NCI-H187 treated with DMSO at 0.1 percent for 48 hours (cell line): ENCODE measurements at places on chromosomes 16 and 17.

DNA sequence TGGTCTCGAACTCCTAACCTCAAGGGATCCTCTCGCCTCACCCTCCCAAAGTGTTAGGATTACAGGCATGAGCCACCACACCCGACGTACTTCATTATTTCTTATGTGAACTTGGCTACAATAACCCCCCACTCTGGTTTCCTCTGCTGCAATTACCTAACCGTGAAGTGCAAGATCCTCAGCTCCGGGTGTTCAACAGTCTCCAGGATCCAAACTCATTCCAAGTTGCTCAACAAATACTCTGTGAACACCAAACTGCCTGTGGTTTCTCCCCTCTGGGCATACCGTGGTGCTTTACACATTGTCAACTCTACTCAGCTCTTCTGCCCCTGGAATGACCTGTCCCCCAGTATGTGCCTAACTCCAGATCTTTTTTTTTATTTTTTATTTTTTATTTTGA, 6.8 kb upstream of the SULT1A1 start:
- no peak for DNase-seq

- no peak for DNase-seq
Observed at GRCh38 chr17:49290690-49291359, 60.2 kb upstream of the PHOSPHO1 start.

GRCh38 chr17:50829332-50829731, 6.1 kb upstream of the WFIKKN2 start:
- no peak for DNase-seq

GRCh38 chr16:24977678-24978075, 37.5 kb downstream of the ARHGAP17 start:
- no peak for DNase-seq

GRCh38 chr16:78750611-78751010, 651.2 kb downstream of the WWOX start:
- DNase-seq = no peak

DNA sequence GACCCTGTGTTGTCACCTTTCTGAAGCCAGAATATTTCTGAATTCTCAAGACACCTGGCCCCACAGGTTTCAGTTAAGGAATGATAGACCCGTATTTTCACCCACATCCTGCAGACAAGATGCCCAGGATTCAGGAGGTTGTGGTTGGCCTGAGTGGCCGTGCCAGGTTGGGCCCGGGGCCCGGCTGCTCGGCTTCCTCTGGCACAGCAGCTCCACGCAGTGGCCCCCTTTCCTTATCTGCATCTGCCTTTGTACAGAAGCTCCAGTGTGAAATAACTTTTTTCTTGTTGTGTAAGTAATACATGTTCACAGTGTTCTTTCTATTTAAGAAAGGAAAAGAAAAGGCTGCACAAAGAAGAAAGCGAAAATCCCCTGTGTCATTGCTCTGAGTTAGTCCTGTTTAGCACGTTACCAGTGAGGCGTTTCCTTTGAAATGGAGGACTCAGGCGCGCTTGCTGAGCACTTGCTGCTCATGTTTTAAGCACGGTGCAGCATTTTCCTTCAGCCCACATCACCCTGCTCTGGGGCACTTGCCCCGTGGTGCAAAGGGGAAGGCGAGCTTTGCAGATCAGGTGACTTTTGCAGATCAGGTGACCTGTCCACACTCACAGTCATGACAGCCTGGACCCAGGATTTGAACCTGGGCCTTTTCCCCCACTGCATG, 12.8 kb downstream of the ZC3H18 start:
- no peak for DNase-seq

DNA sequence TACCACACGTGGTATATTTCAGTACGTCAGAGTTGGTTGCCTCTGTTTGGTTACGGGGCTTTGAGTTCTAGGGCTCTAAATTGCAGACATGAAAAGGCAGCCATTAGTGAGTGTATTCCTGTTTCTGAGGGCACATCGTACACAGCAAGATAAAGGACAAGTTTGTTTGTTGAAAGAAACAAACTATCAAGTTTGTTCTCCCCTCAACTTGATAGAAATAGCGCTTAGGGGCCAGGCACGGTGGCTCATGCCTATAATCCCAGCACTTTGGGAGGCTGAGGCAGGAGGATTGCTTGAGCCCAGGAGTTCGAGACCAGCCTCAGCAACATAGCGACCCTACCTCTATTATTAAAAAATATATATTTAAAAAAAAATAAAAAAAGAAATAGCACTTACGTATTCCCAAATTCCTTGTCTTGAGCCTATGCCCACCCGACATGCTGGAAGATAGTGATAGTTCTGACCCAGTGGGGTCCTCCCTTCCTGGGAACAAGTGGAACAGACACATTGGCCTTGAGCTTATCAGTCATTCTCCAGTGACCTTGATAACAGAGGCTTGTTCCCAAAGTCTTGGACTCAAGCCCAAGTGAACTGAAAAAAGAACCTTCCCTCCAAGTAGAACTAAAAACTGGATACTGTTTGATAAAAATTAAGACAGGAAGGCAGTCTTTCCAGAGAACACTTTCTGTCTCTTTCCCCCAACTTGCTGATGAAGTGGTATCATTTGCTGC, 139.9 kb upstream of the CACNG3 start:
- no peak for DNase-seq

GRCh38 chr16:23788685-23789084, 33.9 kb downstream of the CHP2 start:
- no peak for DNase-seq

- no peak for DNase-seq
Observed at GRCh38 chr17:31469959-31470358, 78.5 kb downstream of the RAB11FIP4 start.

GRCh38 chr16:73214825-73215677, 167.1 kb upstream of the ZFHX3 start:
- no peak for DNase-seq

DNA sequence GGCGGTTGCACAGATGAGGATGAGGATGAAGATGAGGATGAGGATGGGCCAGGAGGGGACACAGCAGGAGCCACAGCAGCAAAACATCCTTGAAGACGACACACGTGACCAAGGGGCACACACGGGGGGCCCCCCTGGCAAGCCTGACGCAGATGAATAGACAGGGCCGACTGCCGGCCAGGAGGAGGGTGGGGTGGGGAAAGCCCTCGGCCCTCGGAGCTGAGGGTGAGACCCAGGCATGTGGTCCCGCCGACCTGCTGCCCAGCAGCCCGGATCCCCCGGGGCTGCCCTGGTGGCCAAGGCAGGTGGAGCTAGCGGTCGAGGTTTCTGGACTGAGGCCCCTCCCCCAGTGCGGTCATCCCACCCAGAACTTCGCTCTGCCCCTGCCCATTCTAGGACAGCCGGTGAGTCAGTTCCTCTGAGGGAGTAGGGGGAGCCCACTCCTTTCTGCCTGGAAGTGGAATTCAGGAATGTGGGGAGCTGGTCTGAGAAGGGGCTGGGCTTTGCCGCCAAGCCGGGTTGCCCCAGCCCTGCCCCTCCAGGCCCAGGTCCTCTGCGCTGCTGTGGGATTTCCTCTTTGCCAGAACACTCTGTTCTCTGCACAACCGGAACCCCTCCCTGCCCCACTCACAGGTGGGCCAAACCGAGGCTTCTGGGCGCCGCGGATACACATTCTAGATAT, 9.9 kb downstream of the CYGB start:
- no peak for DNase-seq

DNA sequence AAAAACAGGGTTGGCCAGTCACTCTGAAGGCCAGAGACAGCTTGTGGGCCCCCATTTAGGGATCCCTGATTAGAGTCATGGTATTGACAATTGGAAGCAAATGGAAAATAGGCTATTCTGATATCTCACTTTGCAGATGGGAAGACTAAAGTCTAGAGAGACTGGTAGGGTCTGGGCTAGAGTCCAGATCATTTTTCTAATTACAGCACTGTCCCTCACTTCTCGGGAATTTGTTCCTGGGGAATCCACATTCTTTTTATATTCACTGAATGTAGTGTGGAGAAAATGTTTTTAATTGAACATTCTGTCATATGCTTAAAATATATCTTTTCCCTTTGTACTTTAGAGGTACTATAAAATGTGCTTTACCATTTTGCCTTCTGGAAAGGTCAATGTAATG, 1.1 kb downstream of the KATNIP start:
- DNase-seq = no peak

- DNase-seq = no peak
Observed at GRCh38 chr17:59783221-59784047, 76.0 kb downstream of the VMP1 start.

GRCh38 chr16:1325673-1326371, 7.6 kb upstream of the BAIAP3 start:
- no peak for DNase-seq

GRCh38 chr16:72783716-72784318, 264.1 kb downstream of the ZFHX3 start:
- no peak for DNase-seq

DNA sequence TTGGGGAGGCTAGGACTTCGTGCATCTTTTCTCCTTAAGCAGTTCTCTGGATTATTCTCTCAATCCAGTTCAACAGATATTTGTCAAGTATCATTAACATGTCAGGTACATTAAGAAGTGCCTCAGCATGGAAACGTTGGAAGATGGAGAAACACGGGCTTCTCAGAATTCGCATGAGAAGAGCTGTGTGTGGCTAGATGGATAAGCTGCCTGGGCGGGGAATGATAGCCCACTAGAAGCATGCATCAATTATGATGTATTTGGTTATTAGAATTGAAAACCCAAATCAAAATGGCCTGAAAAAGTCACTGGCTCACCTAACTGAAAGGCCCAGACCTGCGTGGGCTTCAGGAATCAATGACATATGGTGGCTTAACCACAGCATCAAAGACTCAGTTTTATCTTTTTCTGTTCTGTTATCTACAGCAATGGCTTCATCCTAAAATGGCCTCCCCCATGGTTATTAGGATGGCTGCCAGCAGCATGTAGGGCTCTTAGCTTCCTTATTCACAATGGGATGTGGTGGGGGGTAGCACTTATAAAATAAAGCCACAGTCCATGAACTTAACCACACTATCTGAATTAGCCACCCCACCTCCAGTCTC, 43.9 kb downstream of the MMD start:
- DNase-seq = no peak

GRCh38 chr17:62673614-62674362, 46.3 kb downstream of the MRC2 start:
- DNase-seq = no peak

GRCh38 chr16:72198021-72198711, 26.2 kb upstream of the PMFBP1 start:
- no peak for DNase-seq

DNA sequence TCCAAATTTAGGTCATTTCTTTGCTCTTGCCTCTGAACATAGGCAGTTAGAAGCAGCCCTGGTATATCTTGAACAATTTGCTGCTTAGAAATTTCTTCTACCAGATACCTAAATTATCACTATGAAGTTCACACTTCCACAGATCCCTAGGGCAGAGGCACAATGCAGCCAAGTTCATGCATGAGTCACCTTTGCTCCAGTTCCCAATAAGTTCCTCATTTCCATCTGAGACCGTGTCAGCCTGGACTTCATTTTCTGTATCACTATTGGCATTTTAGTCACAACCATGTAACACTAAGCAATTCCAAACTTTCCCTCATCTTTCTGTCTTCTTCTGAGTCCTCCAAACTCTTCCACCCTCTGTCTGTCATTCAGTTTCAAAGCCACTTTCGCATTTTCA, 45.0 kb downstream of the KCNJ16 start:
- DNase-seq = no peak

DNA sequence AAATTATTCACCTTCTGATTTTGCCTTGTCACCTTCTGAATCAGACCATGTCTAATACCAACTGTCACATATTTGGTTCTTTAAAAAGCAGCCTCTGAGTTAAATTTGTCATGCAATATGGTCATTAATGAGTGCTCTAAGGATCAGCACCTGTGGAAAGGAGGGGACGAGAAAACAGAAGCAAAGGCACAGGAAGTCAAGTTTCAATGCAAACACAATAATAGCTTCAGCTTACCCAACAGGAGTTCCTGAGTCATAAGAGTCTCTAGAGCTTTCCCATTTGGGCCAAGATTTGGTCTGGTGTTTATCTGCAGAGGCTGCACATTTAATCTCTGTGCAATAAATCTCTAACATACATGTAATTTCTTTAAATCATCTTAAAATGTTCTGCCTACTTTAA, 889.8 kb downstream of the CDH8 start:
- DNase-seq = no peak

GRCh38 chr17:9367156-9367555, 208.5 kb downstream of the STX8 start:
- DNase-seq = no peak

DNA sequence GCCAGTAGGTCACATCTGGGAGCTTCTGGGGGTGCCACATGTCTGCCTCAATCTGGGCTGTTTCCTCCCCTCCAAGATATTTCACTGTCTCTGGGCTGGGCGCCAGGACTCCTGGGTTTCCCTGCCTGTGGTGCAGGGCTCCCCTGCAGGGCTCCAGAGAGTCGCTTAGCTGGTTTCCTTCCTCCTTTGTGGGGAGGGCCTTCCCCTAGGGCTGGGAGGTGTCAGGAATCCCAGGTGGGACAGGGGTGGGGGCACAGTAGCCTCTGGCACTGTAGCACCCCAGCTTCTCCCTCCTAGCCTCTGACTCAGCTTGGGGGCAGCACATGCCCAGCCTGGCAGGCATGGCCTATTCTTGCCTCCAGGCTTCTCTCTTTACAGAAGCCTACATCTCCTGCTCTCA, 2.6 kb downstream of the RARA start:
- no peak for DNase-seq

GRCh38 chr17:41907185-41907556, 11.6 kb downstream of the ACLY start:
- DNase-seq = peak; percentile 61

DNA sequence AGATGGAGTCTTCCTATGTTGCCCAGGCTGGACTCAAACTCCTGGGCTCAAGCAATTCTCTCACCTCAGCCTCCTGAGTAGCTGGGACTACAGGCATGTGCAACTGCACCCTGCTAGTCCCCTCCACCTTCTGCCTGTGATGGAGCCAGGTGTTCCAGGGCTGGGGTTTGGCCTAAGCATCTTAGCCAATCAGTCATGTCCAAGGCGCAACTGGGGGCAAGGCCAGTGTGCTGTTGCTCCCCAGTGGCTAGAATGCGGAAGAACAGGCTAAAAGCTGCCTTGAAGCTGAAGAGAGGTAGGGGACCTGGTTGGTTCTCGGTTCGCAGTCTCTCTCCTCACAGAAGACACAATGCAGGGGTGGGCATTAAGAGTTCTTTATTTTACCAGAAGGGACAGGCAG, 18.6 kb downstream of the FLOT2 start:
- DNase-seq = no peak
